ENCODE measurements at places on chromosomes 4 and X. TPM values are rescaled to one million over a fixed set of nuclear protein-coding genes. Genes with fewer than 3 reads are reported as not detected.

- DNase-seq: peak; percentile 22
Measured at GRCh38 chr4:183402771-183403170, 41.7 kb upstream of the CDKN2AIP start.

DNA sequence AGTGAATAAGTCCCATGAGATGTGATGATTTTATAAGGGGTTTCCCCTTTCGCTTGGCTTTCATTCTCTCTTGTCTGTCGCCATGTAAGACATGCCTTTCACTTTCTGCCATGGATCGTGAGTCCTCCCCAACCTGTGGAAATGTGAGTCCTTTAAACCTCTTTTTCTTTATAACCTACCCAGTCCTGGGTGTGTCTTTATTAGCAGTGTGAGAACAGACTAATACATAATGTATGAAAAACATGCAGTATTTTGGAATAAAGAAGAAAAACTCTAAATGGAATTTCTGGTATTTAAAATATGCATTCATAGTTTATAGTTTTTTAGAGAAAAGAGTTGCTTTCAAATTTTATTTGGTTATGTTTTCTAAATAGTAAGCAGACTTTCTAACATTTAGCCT is 360.7 kb downstream of the PCDH7 start:
- DNase-seq: peak; percentile 38

Gene CLDN22
- not detected for total RNA-seq

Gene HAND2
- under 0.01 TPM for total RNA-seq

- DNase-seq: peak; percentile 50
Measured at GRCh38 chr4:168863719-168864647, 146.1 kb downstream of the CBR4 start.

- DNase-seq: no peak
Measured at GRCh38 chrX:131271274-131271673, 17.8 kb downstream of the IGSF1 start.

DNA sequence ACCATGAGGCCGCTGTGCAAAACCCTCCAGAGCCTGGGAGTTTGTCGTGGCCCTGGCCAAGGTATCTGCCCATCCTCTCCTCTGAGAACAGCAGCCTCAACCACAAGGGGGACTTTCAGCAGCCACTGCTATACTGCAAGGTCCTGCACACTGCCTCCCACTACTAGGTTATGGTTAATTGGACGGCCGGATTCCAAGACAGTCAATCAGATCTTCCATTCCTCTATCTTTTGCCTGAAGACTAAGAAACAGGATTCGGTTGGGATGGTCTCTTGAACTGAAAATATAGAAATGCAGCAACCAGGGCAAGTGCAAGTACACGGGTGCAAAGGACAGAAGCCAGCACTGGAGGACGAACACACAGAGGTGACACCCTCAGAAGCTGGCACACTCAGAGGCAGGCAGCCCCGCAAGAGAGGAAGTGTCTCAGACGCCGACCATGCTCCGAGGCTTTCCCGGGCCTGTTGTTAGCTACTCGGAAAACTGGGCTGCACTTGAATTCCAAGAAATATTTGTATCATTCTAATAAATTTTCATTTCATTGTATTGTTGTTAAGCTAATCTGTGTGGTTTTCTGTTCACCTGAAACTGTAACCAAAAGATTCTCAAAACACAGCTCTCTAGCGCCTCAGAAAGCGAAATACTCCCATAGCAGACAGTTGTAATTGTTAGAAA is 63.3 kb downstream of the AFAP1 start:
- DNase-seq: peak; percentile 80

GRCh38 chr4:139943277-139943676 is 210.7 kb downstream of the MAML3 start:
- no peak for DNase-seq

GRCh38 chr4:79913581-79913980 is 159.4 kb downstream of the ANTXR2 start:
- peak; percentile 87 for DNase-seq

Gene PCDH10
- total RNA-seq: 0.66 TPM

Gene HUWE1
- total RNA-seq: 146 TPM

GRCh38 chr4:24496597-24496996 is 87.8 kb downstream of the DHX15 start:
- no peak for DNase-seq

DNA sequence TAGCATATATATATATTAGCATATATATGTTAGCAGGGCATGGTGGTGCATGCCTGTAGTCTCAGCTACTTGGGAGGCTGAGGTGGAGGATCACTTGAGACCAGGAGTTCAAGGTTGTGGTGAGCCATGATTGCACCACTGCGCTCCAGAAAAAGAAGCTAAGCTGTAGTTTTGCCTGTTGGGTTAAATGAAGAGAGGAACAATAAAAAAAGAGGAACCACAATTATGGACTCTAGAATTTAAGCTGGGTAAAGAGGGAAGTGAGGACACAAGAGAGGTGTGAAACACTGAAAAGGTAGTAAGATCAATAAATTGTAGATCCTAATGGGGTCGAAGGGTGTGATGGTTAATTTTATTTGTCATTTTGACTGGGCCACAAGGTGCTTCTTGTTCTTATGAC is 40.5 kb upstream of the HSD17B10 start:
- no peak for DNase-seq

DNA sequence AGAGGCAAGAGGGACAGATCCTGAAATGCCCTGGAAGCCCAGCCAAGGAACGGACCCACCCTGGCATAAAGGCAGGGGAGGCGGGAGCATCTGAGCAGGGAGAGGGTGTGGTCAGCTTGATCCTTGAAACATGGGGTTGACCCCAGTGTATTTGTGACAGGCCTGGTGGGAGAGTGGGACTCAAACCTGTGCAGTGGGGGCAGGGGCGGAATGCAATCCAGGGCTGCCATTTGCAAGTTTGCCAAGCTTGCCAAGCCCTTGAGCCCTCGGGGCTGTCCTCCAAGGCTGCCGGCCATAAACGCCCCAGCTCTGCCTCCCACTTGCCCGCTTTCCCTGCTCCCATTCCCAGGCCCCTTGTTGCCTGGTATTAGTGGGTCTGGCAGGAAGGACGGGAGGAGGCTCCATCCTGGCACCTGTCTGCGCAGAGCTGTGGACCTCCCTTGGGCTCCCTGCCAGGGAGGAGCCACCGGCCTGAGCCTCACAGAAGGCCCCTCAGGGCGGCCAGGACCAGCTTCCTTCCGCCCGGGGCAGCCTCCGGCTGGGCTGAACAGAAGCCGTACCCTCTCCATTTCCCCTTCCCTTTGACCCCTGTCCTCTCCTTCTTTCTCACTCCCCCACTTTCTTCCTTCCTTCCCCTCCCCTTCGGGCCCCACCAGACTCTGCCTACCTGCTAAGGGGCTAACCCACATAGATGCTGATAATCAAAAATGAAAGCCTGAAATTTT is 661 bp downstream of the S100P start:
- DNase-seq: no peak

DNA sequence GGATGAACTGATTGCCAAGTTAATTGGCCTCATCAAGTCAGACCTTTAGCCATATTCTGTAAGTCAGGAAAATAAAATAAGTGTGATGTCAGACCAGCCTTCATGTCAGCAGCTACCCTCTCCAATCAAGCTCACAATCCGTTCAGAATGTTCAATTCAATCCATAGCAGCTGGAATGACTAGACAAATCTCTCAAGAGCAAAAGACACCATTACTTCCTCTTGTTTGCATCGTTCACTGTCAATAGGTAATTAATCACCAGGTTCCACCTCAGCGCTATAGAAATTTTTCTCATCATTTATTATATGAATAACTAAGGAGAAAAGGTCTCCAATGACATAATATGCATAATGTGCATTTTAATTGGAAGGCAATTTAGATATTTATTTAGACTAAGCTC is 321.0 kb upstream of the GRIA3 start:
- no peak for DNase-seq

Gene USP17L22
- not detected for total RNA-seq

- DNase-seq: no peak
Measured at GRCh38 chrX:149641835-149642234, 10.2 kb upstream of the TMEM185A start.

DNA sequence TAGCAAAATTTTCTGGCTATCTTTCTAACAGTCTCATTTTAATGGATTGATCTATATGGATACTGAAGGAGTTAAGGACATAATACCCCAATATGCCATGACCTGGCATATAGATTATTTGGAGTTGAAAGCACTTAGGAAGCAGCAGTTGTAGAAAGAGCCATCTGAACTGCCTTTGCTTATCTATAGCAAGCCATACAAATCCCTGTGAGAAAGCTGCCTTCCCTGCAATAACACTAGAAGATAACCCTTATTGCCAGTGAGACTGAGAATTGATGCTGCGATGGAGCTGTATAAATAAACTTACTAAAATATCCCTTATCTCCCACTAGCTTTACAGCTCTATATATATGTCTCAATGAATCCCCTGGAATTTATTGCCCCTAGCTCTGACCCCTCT is 346.3 kb downstream of the TECRL start:
- DNase-seq: no peak

DNA sequence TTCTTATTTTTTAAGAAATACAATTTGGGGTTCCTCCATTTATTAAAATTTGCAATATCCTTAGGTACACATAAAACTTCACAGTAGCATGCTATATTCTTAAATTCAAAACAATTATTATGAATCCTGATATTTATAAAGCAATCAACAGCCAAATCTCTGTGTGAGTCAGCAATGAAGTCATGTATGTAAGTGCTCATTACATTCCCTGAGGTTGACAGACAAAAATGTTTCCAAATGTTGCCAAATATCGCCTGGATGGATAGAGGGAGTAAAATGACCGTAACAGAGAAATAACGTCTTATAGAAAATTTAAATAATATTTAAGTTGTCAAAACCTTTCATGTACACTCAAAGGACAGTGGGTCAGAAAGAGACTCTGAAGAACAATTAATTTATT is 220.0 kb downstream of the PCDH18 start:
- peak; percentile 70 for DNase-seq

Gene ITGB1BP2
- total RNA-seq: 0.51 TPM

- DNase-seq: peak; percentile 39
Measured at GRCh38 chr4:24885342-24885741, 27.5 kb downstream of the CCDC149 start.

Gene SPANXB1
- not detected for total RNA-seq

Gene GLRA3
- total RNA-seq: not detected

Gene SMPX
- not detected for total RNA-seq

DNA sequence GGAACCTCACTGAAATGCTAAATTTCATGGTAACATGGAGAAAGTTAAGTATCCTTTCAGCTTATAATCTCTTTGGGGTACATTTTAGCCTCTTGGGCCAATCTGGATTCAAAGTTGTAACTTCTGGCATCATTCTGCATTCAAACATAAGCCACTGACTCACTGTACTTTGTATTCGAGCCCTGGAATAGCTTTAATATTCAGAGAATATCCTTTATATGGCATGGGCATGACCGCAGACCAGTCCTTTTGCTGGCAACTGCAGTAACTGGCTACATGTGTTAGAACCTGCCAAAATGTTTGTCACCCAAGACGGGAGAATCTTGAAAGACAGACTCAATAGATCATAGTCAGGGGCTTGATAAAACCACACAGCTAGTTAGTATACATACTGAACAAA is 3.3 kb downstream of the GASK1B start:
- DNase-seq: peak; percentile 40

- no peak for DNase-seq
Measured at GRCh38 chr4:85722807-85723206, 247.9 kb downstream of the ARHGAP24 start.

Gene CXCL6
- total RNA-seq: 0.77 TPM
